Colonic mucosa (tissue), 4 donors: ENCODE measurements at places on chromosomes 6 and 20. TPM values are rescaled to one million over a fixed set of nuclear protein-coding genes. Genes with fewer than 3 reads are reported as not detected.

The ZNF391 gene
- total RNA-seq: 0.96 TPM

The TMEM244 gene
- total RNA-seq: not detected

The FAM217B gene
- 5.5 TPM for total RNA-seq

The KCNB1 gene
- total RNA-seq: 0.37 TPM

The HAO1 gene
- total RNA-seq: not detected

The CST5 gene
- not detected for total RNA-seq

The PCK1 gene
- 272 TPM for total RNA-seq

The SDHAF4 gene
- 9.6 TPM for total RNA-seq

The MAS1 gene
- not detected for total RNA-seq

DNA sequence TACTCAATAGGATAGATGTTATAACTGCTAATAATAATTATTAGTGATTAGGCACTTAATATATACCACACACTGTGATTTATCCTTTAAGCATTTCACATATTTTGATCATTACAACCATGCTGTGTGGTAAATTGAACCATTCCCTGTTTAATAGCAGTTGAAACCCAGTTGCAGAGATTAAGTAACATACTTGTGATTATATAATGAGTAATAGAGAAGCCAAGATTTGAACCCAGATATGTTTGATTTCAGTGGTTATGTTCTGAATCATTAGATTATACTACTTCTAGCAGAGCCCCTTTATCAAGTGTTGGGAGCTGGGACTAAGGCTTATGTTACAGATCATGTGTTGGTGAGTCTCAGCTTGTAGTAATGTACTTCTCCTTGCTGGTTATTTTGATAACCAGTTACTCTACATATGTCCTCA lies 44.1 kb downstream of the STK4 start:
- no peak overlapping the region for H3K4me3 ChIP-seq
- no peaks in the 10 kb centered on the region for H3K27me3 ChIP-seq
- peaks cover 6% of the 10 kb centered on the region for H3K36me3 ChIP-seq

DNA sequence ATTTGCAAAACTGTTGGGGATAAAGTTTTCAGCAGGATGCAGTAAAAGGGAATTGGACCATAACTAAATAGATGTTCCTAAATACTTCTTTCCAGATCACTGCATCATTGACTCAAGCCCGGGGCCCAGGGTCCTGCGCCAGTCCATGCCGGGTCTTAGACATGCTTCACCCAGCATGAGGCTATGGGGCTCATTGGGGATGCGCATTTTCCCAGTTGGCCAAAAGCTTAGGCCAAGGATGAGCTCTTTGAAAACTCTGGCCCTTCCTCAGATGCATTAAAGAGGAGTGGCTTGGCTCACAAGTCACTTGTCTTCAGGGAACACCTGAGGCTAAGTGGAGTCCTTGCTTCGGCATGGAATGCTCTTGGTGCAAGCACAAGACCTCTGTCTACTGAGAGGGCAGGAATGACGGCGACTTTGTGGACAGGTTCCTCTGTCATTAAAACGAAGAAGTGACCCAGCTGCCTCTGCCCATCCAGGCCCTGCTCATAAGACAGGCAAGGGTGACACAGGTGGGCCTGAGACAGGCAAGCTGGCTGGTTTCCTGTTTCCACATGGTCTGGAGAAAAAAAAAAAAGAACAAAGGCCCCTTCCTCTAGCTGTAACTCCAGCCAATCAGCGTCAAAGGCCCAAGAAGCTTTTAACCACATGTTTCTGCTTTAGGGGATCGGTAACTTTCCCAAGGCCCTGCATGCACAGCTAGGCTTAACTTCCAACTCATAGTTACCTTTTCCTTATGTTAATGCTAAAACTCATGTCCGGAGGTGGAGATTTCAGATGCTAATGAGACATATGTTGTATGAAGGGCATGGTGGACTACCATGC lies 81.4 kb upstream of the CDH4 start:
- no peak for DNase-seq
- H3K27me3 ChIP-seq: no peaks in the 10 kb centered on the region
- H3K36me3 ChIP-seq: no peaks in the 10 kb centered on the region
- no peak overlapping the region for H3K4me3 ChIP-seq
- H3K27ac ChIP-seq: no peak overlapping the region

GRCh38 chr20:16885746-16886145 lies 137.6 kb downstream of the OTOR start:
- H3K4me3 ChIP-seq: no peak overlapping the region
- no peaks in the 10 kb centered on the region for H3K36me3 ChIP-seq
- DNase-seq: no peak
- no peak overlapping the region for H3K27ac ChIP-seq

- no peak for DNase-seq
- no peak overlapping the region for H3K4me3 ChIP-seq
- H3K27ac ChIP-seq: no peak overlapping the region
- H3K4me1 ChIP-seq: peaks cover 5% of the 10 kb centered on the region
Observed at GRCh38 chr6:110421749-110422443, 6.5 kb upstream of the DDO start.

- no peaks in the 10 kb centered on the region for H3K4me1 ChIP-seq
- no peak for DNase-seq
- no peaks in the 10 kb centered on the region for H3K27me3 ChIP-seq
- H3K27ac ChIP-seq: no peak overlapping the region
- no peaks in the 10 kb centered on the region for H3K36me3 ChIP-seq
- no peak overlapping the region for H3K4me3 ChIP-seq
Observed at GRCh38 chr6:129543981-129544380, 166.0 kb downstream of the ARHGAP18 start.

GRCh38 chr20:41347523-41348429 lies 7.2 kb downstream of the LPIN3 start:
- no peaks in the 10 kb centered on the region for H3K36me3 ChIP-seq
- no peak for DNase-seq
- H3K27ac ChIP-seq: no peak overlapping the region
- H3K27me3 ChIP-seq: no peaks in the 10 kb centered on the region
